ENCODE measurements at places on chromosomes 5 and 9.

- DNase-seq = no peak
Observed at GRCh38 chr5:175113947-175114346, 330.0 kb downstream of the DRD1 start.

GRCh38 chr9:124781967-124782660 is 5.2 kb downstream of the OLFML2A start:
- DNase-seq = no peak

DNA sequence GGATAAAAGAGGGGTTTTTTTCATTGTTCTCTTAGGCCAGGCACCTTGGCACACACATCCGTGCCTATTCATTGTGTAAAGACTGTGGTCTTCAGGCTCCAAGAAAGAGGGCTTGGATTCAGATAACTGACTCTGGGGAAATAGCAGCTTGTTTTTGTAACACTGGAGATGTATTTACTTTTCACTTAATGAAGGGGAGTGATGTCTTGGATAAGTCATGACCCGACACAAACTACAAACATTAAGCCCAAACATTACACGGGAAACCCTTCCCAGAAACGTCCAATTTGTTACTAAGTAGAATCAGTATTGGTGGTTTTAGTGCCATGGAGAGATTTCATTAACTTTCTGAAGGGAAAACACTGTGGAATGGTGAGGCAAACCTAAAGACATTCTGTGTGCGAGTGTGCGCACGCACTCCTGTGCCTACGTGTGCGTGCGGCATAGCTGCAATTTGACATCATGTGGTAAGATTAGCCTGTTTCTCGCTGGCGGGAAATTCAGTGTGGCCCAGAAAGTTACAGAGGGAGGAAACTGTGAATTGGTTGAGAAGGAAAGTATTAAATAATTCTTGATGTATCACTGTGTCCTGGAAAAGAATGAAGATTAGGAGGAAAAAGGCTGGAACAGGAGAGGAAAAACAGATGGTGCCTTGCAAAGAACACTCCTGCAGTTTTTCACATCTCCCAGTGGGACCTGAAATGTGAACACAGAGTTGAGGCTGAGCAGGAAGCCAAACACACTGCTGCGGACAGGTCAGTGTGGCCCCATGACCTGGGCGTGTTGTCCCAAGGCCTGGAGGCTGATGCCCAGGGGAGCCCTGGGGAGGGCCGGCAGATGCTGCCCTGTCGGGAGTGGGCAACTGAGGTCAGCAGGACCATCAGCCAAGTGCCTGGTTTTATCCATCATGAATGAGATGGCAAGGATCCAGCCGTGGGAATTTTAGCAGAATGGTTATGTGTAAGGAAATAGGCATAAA is 108.5 kb downstream of the GAS1 start:
- no peak for DNase-seq

DNA sequence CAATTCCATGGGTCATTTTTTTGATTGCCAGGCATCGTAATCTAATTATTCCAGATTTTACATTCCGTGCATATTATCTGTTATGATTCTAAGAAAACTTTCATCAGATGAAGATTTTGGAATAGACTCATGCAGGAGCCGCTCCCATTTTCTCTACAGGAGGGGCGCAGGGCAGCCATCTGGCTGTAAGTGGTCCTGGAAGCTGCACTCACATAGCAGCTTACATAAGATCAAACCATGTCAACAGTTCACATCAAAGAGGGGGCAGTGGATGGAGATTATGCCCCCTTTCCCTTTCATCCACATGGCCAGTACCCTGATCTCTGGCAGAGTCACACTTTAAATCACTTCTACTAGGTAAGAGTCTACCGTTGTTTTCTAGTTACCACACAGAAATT is 73.3 kb upstream of the PCA3 start:
- DNase-seq = no peak

DNA sequence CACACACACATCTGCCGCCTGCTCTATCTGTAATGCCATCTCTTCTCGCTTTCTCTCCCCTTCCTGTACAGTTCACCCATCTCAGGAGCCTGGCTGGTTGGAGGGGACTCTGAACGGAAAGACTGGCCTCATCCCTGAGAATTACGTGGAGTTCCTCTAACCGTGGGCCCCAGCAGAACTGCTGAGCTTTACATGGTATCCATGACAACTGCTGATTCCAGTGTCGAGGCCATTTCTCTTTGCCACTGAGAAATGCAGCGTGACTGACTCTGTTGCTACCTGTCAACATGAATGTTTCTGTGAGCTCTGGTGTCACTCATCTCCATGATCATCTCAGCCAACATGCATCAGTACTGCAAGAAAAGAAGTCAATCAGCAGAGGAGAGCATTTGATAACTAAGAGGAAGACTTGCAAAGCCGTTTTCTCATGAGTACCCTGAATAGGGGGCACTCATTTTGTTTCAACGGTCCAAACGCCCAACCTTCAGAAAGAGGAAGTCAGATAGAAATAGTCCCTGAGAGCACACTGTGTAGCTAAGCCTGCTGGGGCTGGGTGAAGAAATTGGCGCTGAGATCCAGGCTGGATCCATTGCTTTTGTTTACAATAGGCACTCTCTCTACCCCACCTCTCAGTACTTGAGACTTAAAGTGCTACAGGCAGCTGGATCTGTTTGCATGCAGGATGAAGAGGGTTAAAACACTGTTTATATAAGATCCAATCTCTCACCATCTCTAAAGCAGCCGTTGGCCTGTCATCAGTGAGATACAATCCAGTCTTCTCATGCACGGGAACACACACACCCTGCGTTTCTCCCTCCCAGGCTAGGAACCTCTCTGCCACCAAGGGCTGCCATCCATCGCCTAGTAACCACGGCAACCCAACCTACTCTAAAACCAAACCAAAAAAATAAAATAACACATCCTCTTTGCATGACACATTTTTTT is 180.9 kb downstream of the NR3C1 start:
- DNase-seq = peak; percentile 56

- no peak for DNase-seq
Observed at GRCh38 chr9:112072721-112073638, 102.1 kb downstream of the SUSD1 start.

DNA sequence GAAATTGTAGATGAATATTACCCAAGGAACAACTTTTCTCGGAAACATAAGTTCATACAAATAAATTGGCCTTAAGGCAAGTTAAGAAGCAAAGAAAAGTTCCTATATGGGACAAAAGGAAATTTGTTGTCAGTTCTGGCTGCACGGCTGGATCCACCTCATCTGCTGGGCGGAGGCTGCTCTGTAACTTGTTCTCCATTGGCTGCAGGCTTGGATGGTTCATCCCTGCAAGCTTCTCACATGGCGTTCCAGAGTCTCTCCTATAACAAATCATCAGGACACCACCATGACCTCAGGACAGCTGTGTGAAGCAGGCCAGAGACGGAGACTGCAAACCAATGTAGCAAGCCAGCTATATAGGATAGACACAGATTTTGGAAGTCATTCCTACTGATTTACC is 81.4 kb upstream of the DAB2 start:
- DNase-seq = no peak

GRCh38 chr9:4591123-4591500 is 71.0 kb upstream of the PLPP6 start:
- DNase-seq = no peak

DNA sequence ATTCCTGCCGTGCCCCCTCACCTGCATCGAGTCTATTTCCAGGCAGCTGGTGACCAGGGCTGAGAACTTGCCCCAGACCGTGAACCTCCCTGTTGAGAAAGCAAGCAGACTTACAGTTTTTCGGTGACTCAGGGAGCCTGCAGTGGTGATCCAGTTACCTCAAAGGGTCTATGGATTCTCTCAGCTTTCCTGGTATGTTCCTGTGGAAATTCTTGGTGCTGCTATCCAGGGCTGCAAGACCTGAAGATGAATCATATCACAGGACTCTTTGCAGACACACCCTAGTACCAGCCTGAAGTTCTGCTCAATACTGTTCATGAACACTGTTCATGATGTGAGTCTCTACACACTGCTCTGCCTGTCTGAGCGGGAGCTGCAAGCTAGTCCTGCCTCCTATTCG is 154.7 kb downstream of the WDR70 start:
- DNase-seq = no peak

DNA sequence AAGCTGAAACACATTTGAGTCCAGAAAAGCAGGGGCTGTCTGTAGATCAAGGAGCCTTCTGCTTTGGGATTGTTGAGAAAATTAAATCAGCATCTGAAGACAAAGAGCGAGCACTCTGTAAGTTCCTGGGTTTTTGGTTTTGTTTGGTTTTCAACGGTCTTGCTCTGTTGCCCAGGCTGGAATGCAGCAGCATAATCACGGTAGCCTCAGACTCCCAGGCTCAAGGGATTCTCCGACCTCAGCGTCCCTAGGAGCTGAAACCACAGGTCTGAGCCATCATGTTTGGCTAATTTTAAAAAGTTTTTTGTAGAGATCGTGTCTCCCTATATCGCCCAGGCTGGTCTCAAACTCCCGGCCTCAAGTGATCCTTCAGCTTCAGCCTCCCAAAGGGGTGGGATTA is 266.5 kb upstream of the ADAMTS16 start:
- DNase-seq = no peak

DNA sequence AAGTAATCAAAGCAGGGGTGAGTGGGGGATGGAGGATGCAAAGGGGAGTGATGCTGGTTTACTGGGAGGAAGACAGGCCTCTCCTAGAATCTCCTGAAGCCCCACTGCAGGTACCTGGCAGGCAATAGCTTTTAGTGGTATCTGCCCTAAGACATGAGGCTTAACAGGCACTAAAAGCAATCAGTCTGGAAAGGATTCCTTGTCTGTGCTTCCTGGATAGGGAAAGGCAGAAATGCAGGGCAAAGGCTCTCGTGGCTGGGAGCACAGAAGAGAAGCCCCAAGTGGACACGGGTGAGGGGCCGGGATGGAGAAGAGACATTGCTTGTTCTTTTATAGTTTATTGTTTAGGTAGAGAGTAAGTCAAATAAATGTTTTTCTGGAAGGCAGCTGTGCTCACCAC is 40.1 kb downstream of the CCNJL start:
- no peak for DNase-seq

DNA sequence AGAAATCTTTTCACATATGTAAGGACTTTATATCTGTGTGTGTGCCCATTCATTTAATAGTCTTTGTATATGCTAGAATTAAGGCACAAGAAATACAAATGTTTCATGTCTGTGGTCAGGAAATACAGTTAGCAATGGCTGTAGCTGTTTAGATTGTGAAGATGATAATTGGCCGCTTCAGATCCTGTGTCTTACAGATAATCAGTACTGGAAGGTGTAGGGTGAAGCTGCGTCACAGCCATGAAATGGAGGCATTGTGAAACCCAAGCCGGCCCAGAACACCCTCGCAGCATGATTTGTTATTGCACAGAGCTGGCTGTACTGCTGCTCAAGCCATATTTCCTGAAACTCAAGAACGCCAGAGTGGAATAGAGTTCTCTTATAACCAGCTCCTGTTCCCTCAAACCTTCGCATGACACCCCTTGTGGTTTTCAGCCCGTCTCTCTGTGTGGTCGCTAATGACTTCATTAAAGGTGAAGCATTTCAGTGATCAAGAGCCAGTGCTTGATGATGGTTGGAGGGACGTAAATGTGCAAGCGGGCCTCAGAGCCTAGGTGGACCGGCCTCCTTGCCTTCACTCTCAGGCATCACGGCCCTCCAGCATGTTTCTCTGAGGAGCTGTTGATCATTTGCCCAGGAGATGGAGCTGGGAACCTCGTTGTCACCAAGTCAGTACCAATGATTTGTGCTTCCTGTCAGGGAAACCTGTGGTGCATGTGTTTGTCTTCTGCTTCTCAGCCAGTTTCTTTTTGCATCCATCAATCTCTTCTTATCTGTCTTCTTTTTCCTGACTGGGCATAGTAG is 80.1 kb downstream of the F2RL2 start:
- DNase-seq = peak; percentile 77

DNA sequence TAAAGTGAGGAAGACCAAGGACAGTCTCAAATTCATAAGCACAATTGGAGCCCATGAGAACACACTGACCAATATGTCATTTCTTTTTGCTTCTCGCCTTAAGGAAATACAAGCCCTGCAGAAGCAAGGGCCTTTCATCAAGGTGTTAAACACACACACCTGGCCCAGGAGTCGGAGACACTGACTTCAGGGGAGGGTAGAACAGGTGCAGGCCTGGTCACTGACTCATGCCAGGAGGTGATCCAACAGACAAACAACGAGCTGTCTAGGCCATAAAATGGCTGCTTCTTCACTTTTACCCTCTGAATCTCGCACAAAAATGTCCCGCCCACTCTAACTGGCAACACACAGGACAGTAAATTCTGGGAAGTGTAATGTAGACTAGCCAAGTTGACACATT is 62.7 kb downstream of the RGMB start:
- DNase-seq = no peak

- DNase-seq = no peak
Observed at GRCh38 chr9:35909274-35909673, at the start of gene SPAAR. TSS of gene SPAAR (plus strand) at chr9:35909490. CDS start at chr9:35910464, 974 bp downstream.

DNA sequence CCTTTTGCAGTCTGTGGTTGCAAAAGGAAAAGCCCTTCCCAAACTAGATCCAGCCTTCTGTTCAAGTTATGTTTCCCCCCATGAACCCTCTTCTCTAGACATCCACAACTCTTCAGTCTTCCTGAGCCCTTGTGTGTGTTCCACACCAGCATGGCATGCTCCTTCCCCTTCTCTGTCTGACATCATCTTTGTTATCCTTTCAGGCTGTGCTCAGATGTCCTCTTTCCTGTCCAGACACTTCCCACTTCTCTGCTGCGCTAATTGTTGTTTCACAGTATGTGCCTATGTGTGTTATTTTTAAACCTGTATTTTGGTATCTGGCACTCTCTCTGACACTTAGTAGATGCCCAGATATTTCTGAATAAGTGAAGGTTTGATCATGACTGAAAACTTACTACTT is 38.2 kb downstream of the FOCAD start:
- no peak for DNase-seq

GRCh38 chr5:54607006-54607405 is 89.4 kb downstream of the SNX18 start:
- DNase-seq = no peak

- DNase-seq = no peak
Observed at GRCh38 chr9:36337865-36338264, 62.2 kb downstream of the RNF38 start.

DNA sequence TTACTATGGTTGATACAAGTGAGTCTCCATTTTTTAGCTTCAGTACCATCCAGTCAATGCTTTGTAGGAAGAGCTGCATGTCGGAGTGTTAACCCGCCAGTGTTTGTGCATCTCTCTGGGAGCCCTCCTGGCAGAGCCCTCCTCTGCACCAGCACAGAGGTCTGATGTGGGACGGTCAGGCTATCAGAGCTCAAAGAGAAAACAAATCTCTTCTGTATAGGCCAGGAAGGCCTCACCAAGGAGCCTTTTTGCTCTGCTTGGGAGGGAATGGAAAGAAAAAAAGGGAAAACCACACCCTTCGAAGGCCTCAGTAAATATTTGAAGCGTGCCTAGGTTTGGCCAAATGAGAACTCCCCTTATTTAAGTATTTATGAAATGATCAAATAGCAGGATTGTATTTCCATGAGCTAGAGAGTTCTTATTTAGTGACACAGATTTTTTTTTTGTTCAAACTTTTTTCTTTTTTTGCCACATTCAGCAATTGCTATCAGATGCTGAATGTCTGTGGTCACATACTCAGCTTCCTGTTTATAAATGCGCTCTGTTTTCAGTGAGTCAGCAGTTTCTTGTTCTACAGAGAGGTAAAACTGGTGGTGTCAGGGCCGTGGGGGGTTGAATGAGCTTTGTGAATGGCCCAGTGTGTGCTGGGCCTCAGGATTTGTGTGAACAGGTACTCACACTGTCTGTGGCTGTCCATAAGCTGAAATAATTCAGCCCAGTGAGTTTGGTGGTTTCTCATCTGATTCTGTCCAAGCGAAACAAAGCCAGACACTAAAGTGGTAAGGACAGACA is 226.6 kb downstream of the SNX18 start:
- DNase-seq = peak; percentile 60

- no peak for DNase-seq
Observed at GRCh38 chr5:88785746-88786565, 97.0 kb downstream of the MEF2C start.

- no peak for DNase-seq
Observed at GRCh38 chr5:167245868-167246267, 1045.6 kb upstream of the WWC1 start.

Data from stimulated activated CD8-positive, alpha-beta memory T cell treated with anti-CD3 and anti-CD28 coated beads, Interleukin-4, amount 100 ng/mL, for 48 hours (primary cell).